Activated CD4-positive, alpha-beta T cell treated with anti-CD3 and anti-CD28 coated beads, Interleukin-2, Interleukin-6, amounts not matched to agents 100 ng/mL and 50 ng/mL, durations not matched to agents 16 hours and 8 hours (primary cell): ENCODE measurements at places on chromosomes 4 and X.

GRCh38 chrX:132820675-132821074 is 137.8 kb downstream of the HS6ST2 start:
- no peak for DNase-seq

GRCh38 chrX:1477801-1478458 is 25.2 kb upstream of the ASMTL start:
- no peak for DNase-seq

- no peak for DNase-seq
These were observed 84.6 kb upstream of the TRIM2 start for GRCh38 chr4:153119626-153120025.

DNA sequence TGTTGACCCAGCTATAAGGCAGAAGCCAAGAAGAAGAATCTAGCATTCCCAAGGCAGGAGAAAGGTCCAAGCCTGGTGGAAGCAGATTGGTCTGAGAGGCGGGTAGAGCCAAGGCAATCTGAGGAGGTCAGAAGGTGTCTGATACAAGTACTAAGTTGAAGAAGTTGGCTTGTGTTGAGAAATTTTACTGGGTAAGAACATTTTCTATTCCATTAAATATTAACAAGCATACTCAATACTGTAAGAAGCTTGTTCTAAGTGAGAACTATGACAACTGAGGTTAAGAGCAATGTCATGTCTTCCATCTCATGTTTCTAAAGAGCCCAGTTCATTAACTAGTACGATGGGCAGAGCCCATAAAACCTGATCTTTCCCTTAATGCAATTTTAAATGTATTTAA is 75.0 kb downstream of the FAM13A start:
- DNase-seq, result no peak

- no peak for DNase-seq
These were observed 206.2 kb upstream of the PCDH18 start for GRCh38 chr4:137738375-137738990.

DNA sequence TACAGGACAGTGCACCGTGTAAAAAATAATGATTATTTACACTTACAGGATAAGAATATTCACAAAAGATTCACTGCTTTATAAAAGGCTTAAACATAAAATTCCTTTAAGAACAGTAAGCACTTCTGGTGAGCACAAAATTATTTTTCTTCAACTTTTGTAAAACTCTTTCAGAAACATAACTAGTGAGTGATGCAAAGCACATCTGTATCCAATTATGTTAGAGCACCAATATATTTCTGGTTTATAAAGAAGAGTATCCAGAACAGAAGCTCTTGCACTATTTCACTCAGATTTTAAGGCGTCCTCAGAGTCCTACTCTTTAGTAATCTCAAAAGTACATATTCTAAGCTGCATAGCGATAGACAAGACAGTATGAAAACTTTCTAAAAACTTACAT is 276.0 kb downstream of the C4orf33 start:
- DNase-seq, result no peak

DNA sequence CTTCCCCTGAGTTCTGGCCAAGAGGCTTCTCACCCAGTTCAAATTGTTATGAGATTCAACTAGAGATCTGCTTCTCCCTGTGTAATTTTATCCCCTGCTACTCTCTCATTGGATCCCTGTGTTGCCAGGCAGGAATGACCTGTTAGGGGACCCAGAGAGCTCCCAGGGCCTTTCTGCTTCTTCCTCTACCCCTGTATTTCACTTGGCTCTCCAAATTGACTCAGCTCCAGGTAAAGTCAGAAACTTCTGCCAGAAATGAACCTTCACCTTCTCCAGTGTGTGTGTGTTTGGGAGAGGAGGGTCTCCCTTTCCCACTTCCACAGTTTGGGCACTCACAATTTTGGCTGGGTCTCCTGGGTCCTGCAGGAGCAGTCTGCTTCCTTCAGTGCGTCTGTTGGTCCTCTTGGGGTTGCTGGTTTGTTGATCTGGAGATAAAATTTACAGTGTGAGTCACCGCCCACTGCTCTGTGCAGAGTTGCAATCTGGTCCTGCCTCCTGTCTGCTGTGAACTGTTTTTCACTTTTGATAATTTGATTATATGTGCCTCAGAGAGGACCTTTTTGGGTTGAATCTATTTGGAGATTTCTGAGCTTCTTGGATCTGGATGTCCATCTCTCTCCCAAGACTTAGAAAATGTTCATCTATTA is 112.4 kb upstream of the EDA2R start:
- DNase-seq, result no peak

GRCh38 chr4:105714071-105714521 is 5.5 kb downstream of the GSTCD start:
- DNase-seq, result no peak

DNA sequence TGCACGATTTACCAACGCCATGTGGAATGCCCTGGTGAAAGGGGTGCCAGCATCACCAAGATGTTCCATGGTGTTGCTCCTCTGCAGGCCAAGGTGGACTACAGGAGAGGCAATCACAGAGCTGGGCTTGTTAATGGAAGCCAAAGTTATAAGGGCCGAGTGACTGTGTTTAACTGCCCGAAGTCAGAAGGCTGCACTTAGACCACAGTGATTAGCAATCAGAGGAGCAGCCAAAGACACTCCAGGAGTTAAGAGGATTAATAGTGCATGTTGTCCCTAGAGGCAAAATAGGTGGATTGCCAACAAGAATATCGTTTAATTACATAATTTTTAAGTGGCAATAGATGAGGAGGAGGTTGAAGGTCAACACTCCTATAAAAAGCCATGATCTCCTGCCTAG is 22.8 kb upstream of the SLC25A43 start:
- DNase-seq, result no peak

GRCh38 chr4:24683116-24683515 is 98.8 kb upstream of the DHX15 start:
- no peak for DNase-seq

DNA sequence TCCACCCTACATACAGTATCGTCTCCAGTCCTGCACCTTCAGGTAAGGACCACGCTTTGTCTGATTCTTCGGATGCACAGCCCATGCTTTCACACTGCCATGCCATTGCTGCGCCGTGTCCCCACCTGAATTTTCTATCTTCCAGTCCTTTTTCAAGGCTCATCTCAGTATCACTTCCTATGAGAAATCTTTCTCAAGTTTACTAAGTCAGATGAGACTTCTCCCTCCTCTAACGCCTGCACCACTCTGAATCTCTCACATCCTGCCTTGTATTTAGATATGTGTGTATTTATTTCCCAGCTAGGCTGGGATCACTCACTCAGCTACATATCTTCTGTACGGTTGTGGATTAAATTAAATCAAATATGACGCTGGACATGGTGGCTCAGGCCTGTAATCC is 116.8 kb downstream of the SMIM20 start:
- DNase-seq, result no peak

DNA sequence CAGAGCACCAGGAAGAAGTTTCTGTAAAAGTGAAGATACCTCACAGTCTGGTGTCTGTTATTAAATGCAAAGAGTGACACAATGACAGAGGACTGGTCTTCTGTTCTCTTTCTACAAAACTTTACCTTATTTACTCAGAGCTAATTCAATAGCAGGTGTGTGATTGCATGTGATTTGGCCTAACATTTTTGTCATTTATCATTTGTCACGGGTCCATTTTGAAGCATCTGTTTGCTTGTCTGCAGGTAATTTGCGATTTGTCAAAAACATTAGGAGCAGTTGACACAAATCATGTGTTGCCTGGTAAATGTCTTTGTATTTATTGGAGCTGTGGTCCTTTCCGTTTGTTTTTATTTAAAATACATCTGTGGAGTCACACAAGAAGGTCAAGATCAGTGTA is 1232.4 kb downstream of the STIM2 start:
- no peak for DNase-seq

GRCh38 chr4:183014361-183015084 is 84.5 kb upstream of the WWC2 start:
- no peak for DNase-seq

GRCh38 chr4:30726090-30726675 is 6.0 kb downstream of the PCDH7 start:
- DNase-seq, result no peak

GRCh38 chr4:40559585-40560465 is 69.8 kb downstream of the RBM47 start:
- peak; percentile 53 for DNase-seq

GRCh38 chrX:24979081-24979480 is 36.7 kb downstream of the ARX start:
- no peak for DNase-seq

- DNase-seq, result no peak
These were observed 119.6 kb upstream of the LDB2 start for GRCh38 chr4:17018013-17018412.

- DNase-seq, result no peak
These were observed 55.8 kb upstream of the MAGEB10 start for GRCh38 chrX:27751976-27752375.

- DNase-seq, result no peak
These were observed 14.4 kb upstream of the ZNF41 start for GRCh38 chrX:47497271-47497888.

GRCh38 chr4:88356771-88357170 is 21.9 kb upstream of the HERC6 start:
- no peak for DNase-seq

- DNase-seq, result no peak
These were observed 53.9 kb upstream of the MMAA start for GRCh38 chr4:145565328-145565727.

- DNase-seq, result no peak
These were observed 115.8 kb upstream of the FAT4 start for GRCh38 chr4:125198916-125199315.

GRCh38 chr4:8905773-8906667 is 34.4 kb upstream of the HMX1 start:
- DNase-seq, result no peak

- DNase-seq, result no peak
These were observed 52.2 kb downstream of the SULT1B1 start for GRCh38 chr4:69708211-69708610.

DNA sequence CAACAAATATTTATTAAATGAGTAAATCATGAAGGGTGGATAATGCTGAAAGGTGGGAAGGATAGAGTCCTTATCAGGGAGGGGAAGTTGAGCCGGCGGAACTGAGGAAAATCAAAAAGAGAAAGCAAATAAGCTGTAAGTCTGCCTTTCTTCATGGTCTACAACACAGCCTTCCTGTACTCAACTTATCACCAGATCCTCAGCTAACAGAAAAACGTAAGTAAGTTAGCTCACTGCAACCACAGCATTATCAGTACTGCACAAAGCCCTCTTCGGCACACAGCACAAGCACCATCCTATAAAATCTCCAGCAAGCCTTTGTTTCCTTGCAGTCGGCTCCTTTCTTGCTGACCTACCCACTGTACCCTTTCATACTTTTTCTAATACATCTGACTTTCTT is 70.3 kb downstream of the CRMP1 start:
- DNase-seq, result no peak

DNA sequence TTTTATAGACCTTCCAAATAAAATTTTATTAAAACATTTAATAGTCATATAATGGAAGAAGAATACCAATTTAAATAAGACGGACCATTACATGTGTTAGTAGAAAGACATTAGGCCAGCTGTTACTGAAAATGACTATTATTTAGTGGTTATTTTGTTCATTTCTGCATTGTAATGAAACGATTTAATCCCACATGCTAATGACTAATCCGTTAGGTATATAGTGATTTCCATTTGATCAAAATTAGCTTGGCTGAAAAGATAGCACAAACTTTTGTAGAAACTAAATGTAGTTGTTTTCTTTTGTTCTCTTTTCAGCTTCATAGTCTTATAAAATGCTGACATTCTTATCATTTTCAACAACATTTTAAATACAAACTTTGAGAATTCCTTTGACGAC is 556.1 kb upstream of the TENM3 start:
- no peak for DNase-seq

DNA sequence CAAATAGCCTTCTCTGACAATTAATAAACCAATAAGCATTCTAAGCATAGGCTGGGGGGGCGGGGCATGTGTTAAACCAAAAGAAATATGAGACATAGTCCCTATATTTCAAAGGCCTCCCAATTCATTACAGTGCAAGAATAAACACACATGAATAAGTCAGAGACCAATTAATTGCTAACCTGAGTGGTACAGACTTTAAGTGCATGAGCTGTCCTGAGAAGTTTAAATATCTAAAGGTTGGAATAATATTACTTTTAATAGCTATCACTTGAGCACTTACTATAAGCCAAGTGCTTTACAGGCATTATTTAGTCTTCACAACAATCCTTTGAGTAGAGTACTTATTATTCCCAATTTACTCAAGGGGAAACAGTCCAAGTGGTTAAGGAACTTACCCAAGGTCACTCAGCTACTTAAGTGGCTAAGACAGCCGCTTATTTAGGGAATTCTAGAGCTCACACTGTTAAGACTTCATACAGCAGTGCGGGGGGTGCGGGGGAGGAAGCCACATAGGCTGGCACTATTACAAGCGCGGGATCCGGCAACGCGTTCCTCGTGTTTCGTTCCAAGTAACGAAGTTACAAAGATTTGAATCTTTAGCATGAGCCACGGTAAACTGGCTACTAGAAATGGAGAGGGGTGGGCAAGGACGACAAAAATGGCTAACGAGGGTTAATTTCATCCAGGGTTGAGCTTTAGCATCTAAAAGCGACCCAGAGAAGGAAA is 1.4 kb downstream of the THOC2 start:
- peak; percentile 24 for DNase-seq

DNA sequence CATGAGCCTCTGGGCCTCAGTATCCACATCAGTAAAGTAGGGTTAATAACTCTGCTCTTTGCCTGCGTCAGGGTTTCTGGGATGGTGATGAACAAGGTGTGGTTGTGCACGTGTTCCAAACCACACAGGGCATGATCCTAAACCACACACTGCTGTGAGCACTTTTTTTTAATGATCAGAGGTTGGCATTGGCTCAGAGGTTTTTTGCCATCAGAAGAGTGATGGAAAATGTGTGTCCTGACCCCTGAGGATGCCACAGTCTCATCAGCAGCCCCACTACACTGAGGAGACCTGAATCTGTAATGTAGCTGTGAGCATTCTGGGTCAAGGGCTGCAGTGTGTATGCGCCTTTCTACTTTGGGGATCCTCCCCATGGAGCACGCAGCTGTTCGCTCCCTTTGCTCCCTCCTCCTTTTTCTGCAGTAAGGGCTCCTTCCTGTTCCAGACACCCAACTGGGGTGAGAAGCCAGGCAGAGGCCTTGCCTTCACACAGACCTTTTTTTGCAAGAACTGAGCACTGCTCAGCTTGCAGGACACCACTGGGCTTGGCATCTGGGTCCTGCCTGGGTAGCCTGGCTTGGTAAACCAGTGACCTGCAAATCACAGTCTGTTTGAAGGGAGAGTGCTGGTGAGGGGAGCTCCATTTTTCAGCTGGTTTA is 87.5 kb downstream of the MAMLD1 start:
- peak; percentile 12 for DNase-seq

GRCh38 chr4:4334798-4335520 is 44.9 kb downstream of the ZBTB49 start:
- peak; percentile 81 for DNase-seq
